ENCODE measurements at places on chromosomes 3 and 15.
A peak's percentile ranks its signal among the peaks of the same experiment; 100 is the strongest.

DNA sequence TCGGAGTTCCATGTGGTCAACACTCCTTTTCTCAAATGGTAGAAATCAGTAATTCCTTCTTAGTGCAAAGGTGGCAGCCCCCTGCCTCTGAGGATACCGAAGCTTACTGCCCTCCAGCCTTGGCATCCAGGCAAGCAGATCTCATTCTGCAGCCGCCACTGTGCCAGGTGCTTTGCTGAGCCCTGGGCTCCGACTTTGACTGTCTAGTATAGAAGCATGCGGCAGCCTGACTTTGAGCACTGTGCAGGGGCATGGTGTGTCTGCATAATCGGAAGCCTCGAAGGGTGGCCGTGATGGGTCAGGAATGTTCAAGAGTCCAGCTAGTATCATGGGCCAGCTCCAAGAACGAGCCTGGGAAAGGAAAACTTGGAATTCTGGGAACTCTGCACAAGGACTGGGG is 39.7 kb downstream of the ABTB1 start:
- DNase-seq: no peak

- DNase-seq: no peak
Observed at GRCh38 chr3:27714692-27715453, 7.2 kb downstream of the EOMES start.

GRCh38 chr3:89606151-89606550 is 498.7 kb downstream of the EPHA3 start:
- no peak for DNase-seq

- no peak for DNase-seq
Observed at GRCh38 chr3:33041909-33042308, 55.0 kb downstream of the GLB1 start.

DNA sequence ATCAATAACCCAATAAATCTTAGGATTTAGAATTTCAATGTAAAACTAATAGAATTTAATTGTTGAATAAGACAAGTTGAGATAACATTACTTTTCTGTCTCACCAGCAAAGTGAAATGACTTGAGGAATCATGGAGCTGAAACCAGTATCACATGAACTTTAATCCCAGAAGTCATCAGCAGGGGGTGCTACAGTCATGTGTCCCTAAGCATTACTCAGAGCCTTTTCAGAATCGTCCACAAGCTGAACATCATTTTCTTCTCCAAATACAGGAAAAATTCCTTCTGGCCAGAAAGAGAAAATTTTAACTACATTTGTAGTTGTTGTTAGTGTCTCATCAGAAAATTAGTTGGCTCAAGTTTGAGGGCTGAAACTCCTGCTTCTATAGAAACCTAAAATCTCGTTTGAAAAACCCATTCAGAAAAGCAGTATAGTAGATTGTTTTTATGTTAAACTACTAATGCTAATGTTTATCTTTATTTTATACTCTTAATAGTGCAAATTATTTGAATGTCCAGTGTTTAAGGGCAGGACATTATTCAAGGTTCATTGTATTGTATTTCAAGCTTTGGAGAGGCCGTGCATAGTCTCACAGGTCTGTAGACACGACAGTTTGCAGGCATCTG is 384.1 kb downstream of the PLOD2 start:
- DNase-seq: no peak

DNA sequence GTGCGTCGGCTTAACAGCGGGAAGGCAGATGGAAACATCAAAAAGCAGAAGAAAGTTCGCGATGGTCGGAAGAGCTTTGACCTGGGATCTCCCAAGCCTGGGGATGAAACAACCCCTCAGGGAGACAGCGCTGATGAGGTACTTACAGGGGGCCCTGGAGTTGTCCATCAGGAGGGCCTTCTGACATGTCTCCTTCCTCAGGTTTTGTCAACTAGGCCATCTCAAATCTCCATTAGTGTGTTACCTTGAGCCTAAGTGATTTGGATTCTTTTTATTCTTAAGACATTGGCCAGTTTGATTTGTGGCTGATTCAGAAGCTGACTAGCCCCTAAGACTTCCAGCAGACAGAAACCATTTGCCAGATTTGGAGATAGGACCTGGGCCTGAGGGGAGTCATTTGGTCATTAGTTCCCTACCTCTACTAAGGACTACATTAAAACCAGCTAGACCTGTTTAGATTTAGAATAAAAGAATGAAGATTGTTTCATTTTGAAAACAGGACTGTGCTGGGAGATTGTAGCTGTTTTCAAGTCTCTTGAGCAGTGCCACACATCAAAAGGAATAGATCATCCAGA is 97.6 kb upstream of the UMPS start:
- DNase-seq: no peak

DNA sequence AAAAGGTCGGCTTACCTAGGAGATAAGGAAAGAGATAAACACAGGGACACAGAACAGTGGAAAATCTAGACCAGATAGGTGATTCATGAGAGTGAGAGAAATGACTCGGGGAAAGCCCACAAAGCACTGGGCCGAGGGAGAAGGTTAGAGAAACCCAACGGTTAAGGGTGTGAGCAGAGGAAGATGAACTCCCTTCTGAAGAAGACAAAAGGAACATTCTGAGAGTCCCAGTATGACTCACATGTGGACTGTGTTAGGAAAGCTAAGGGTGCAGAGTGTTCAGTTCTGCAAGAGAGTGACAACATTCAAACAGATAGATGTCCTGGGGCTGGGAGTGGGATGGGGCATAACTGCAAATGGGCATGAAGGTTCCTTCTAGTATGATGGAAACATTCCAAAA is 83.0 kb downstream of the CNTN3 start:
- no peak for DNase-seq

DNA sequence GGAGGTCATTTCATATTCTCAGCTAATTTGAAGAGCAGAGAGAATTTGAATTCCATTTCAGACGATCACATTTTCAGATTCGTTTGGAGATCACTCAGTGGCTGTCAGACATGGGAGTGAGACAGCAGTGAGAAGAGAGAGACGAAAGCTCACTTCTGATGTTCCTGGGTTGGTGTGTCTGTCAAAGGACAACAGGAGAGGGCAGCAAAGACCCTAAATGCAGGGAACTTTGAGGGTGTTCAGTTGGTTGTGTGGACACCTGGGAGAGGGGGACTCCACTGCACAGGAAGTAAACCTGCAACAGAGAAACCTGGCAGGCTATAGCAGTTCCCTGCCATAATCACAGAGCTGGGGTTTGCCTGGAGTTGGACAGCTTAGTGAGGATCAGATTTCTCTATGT is 675.1 kb downstream of the SQOR start:
- no peak for DNase-seq

- DNase-seq: no peak
Observed at GRCh38 chr3:4754180-4755086, 224.8 kb upstream of the BHLHE40 start.

DNA sequence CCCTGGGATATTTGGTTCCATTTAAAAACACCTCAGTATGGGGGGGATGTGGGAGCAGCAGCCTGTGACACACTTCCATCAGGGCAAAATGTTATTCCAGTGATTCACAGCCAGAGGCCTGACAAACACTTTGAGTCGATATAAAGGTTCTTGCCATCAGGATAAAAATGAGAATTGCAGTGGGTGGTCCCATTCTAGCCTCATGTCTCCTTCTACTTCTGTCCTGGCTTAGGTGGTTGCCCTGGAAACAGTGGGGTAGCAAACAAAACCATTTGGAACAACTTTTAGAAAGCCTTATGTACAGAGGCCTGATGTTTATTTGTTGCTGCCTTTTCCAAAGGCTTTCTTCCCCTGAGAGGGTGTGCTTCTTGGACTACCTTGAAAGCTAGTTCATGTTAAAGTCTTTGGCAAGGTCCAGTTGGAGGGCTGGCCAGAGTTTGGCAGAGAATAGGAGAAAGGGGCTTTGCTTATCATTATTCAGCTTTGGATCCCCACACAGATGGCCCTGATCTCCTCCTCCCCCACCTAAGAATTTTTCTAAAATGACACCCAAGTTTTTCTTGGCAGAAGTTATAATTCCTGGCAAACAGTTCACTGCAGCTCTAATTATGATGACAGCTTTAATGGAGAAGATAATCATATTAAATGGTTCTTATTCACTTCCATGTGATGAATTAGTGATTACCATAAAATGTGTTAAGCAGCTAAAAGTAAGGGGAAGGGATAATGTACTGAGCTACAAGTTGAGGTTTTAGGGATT is 84.2 kb upstream of the ZNF280D start:
- DNase-seq: peak; percentile 89

- DNase-seq: no peak
Observed at GRCh38 chr3:133824961-133825485, 19.4 kb downstream of the SRPRB start.

GRCh38 chr3:127760791-127761440 is 61.4 kb downstream of the MGLL start:
- no peak for DNase-seq

GRCh38 chr15:82739086-82739485 is 29.4 kb upstream of the AP3B2 start:
- no peak for DNase-seq

DNA sequence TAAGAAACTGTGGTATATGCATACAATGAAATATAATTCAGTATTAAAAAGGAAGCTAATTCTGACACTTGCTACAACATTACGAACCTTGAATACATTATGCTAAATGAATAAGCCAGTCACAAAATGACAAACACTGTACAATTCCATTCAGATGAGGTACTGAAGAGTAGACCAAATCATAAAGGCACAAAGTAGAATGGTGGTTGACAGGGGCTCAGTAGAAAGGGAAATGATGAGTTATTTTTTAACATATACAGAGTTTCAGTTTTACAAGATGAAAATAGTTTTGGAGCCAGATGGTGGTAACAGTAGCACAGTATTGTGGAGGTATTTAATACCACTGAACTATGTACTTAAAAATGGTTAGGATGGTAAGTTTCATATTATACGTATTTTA is 254.6 kb upstream of the RBMS3 start:
- DNase-seq: no peak

DNA sequence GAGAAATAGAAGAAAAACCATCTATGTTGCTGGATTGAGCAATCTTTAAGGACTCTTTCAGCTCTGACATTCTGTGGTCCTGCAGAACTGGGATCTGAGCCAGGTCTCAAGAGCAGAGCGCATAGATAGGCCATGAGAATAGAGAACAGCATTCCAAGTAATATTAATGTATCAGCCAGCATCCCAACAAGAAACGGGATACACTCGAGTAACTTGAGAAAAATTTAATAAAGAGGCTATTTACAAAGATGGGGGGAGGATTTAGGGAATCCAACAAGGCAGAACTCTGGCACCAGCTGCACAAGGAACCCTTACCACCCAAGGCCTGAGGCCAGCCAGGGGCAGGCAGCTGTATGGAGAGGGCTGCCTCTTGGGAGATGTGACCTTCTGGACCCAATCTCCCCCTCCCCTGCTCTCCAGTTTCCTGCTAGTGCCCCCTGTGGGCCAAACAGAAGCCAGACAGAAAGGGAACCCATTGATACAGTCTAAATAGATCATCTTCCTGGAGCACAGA is 8.2 kb downstream of the TMOD2 start:
- no peak for DNase-seq

DNA sequence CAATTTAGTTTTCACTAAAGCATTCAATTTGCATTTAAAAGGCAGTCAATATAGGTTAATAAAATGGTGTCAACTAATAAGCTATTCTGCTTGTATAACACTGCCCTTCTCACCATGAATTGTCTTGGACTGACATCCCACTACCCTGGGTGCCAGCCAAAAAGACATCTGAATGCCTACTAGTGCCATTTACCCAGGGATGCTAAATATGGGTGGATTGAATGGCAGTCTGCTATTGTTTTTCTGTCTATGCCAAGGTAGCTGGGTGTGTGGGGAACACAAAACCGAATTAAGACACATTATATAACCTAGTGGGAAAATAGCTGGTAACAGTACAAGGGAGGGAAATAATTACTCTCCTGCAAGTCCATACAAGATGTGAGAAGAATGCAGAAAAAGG is 240.0 kb upstream of the CFAP20DC start:
- DNase-seq: no peak

DNA sequence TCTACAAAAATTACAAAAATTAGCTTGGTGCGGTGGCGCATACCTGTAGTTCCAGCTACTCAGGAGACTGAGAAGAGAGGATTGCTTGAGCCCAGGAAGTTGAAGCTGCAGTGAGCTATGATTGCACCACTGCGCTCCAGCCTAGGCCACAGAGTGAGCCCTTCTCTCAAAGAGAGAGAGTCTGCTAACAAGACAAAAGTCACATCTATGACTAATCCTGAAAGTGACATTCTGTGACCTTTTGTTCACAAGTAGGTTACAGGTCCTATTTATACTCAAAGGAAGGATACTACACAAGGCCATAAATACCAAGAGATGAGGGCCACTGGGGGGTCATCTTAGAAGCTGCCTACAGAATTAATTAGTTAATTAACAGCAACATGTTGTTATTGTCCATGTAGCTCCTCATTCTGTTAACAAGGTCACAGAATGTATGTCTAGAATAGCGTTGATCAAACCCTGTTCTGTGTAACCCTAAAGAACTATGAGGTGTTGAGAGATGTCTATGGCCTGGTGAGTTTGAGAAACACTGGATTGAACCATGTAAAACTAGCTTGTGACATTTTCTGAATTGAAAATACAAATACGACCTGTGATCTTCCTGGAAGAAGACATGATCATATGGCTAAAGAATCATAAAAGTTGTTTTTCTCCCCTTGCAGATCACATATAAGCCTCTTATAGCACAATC is 97.0 kb downstream of the SAMMSON start:
- no peak for DNase-seq

GRCh38 chr3:140748-141330 is 55.7 kb upstream of the CHL1 start:
- DNase-seq: no peak

- DNase-seq: no peak
Observed at GRCh38 chr15:101410612-101411011, 78.9 kb downstream of the PCSK6 start.

- no peak for DNase-seq
Observed at GRCh38 chr15:87293031-87293430, 963.5 kb downstream of the NTRK3 start.

DNA sequence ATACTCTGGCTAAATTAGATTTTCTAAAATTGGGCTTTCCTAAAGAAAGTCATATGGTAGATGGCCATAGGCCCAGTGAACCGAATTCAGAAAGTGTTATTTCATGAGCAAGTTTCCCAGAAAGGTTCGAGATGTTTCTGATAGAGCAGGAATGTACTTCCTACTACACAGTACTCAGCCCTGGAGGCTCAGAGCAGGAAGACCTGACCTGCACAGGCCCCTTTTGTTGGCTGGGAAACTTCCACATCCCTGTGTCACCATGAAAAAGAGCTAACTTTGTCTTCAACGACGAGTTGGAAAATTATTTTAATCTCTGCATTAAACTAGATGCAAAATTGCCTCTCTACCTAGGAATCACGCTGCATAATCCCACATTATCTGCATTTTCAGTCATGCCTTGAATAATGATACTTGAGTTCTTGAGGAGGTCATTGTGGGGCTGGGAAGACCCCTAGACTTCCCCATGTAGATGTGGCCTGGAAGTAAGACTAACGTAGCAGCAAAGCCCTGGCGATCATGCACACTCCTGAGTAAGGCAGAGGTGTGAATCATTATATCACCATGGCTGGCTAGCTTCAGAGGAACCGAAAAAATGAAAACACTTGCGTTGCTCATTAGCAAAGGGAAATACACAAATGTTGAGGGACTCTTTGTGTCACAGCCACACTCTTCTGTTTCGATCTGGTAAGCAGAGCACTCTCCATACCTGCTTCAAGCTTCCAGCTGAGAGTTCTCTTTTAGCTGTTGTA is 47.1 kb downstream of the CMTM7 start:
- DNase-seq: no peak

- DNase-seq: peak; percentile 41
Observed at GRCh38 chr3:16456784-16457415, 56.6 kb downstream of the RFTN1 start.

Measured in SJSA1 (cell line).